Activated T-helper 2 cell treated with anti-CD3 and anti-CD28 coated beads, Interferon-gamma antibody, Interleukin-2, Interleukin-4, amounts not matched to agents 10 μg/mL and 5 μg/mL and 100 μg/mL, durations not matched to agents 14 hours and 24 hours and 36 hours (primary cell): ENCODE measurements at places on chromosomes 6 and 20. TPM values are rescaled to one million over a fixed set of nuclear protein-coding genes. Genes with fewer than 3 reads are reported as not detected.

GRCh38 chr20:34180460-34181120 is 60.6 kb upstream of the ASIP start:
- H3K4me3 ChIP-seq = no peak overlapping the region
- H3K27me3 ChIP-seq = peaks cover 14% of the 10 kb centered on the region
- H3K4me1 ChIP-seq = peaks cover 2% of the 10 kb centered on the region
- no peak for DNase-seq
- H3K27ac ChIP-seq = no peak overlapping the region

GRCh38 chr20:40196846-40197436 is 492.1 kb downstream of the MAFB start:
- no peaks in the 10 kb centered on the region for H3K4me1 ChIP-seq
- H3K27me3 ChIP-seq = no peaks in the 10 kb centered on the region
- no peaks in the 10 kb centered on the region for H3K36me3 ChIP-seq
- no peak overlapping the region for H3K27ac ChIP-seq

DNA sequence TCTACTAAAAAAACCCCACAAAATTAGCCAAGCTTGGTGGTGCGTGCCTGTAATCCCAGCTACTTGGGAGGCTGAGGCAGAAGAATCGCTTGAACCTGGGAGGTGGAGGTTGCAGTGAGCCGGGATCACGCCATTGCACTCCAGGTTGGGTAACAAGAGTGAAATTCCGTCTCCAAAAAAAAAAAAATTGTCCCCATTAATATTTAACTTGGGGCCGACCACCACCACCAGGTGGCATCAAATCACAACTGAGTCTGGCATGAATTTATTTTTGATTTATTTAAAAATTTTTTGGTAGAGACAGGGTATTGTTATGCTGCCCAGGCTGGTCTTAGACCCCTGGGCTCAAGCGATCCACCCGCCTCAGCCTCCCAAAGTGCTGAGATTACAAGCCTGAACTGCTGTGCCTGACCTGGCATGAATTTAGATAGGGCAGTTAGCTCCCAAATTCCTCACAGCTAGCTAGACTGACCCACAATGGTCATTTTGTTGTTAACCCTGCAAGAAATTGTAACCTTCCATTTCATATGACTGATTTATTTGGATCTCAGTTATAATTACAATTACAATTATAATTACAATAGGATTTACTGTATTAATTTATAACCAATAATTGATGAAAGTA is 17.1 kb upstream of the BEND3 start:
- no peaks in the 10 kb centered on the region for H3K36me3 ChIP-seq
- peaks cover 6% of the 10 kb centered on the region for H3K27me3 ChIP-seq
- no peak overlapping the region for H3K27ac ChIP-seq
- no peak for DNase-seq

DNA sequence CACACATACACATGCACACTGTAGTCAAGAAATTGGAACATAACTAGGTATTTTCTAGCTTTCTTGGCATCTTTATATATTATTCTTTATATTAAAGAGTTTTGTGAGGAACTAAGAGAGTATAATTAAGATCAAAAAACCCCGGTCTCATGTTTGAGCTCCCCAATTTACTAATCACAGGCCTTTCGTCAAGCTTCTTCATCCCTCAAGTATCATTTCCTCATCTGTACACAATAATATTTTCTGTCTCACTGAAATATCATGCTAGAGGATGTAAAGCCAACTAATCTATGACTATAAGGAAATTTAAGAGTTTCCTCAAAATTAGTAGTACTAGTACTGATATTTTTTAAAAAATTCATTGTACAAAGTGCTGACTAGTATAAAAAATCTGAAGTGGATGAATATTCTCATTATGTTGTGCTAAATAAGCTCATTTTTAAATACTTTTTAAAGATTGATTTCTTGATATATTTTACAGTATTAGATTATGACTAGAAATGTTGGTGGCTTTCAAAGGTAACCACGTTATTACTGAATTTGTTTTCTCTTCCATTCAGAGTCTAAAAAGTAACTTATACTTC is 28.0 kb downstream of the PEX3 start:
- no peak for DNase-seq
- no peak overlapping the region for H3K27ac ChIP-seq
- H3K4me3 ChIP-seq = no peak overlapping the region
- H3K4me1 ChIP-seq = no peaks in the 10 kb centered on the region
- peaks cover 34% of the 10 kb centered on the region for H3K36me3 ChIP-seq
- no peaks in the 10 kb centered on the region for H3K27me3 ChIP-seq

- no peak for DNase-seq
- no peak overlapping the region for H3K4me3 ChIP-seq
- no peaks in the 10 kb centered on the region for H3K4me1 ChIP-seq
- no peak overlapping the region for H3K27ac ChIP-seq
- no peaks in the 10 kb centered on the region for H3K27me3 ChIP-seq
These were observed 24.1 kb downstream of the LRFN2 start for GRCh38 chr6:40563111-40563510.

DNA sequence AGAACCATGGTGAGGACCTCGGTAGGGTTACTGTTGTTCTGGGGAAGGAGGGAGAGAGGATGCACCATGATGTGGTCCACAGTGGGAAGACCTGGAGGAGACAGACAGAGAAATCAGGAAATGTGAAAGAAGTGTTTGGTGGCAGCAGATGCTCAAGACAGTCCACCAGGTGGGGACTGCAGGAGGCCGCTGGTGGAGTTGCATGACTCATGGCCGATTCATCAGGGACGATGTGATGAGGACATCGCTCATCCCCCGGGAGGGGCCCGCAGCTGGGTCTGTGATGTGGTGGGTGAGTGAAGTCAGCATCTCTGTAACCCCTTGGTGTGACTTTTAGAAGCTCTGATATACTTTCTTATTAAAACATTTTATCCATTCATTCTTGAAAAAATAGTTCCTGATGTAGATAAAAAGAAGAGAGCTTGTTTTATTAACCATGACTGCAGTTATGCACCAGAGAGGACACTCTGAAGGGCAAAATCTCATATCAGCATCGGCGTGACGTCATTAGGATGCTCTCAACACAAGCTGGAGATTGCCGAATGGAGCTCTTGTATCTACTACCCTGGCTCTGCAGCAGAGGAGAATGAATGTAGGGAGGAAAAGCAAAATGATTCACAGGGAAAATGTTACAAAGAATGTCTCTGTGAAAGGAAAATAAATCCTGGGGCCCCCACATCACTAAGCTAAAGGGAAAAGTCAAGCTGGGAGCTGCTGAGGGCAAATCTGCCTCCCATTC is 71.2 kb downstream of the RAMACL start:
- H3K4me3 ChIP-seq = no peak overlapping the region
- H3K27me3 ChIP-seq = no peaks in the 10 kb centered on the region
- no peak for DNase-seq
- peaks cover 9% of the 10 kb centered on the region for H3K4me1 ChIP-seq

- H3K27me3 ChIP-seq = no peaks in the 10 kb centered on the region
- no peak for DNase-seq
- no peaks in the 10 kb centered on the region for H3K4me1 ChIP-seq
- H3K36me3 ChIP-seq = no peaks in the 10 kb centered on the region
- no peak overlapping the region for H3K27ac ChIP-seq
These were observed 515.7 kb downstream of the FRK start for GRCh38 chr6:115544765-115545671.

- peaks cover 74% of the 10 kb centered on the region for H3K36me3 ChIP-seq
- H3K4me1 ChIP-seq = peaks cover 2% of the 10 kb centered on the region
- H3K27ac ChIP-seq = no peak overlapping the region
- no peak overlapping the region for H3K4me3 ChIP-seq
- no peaks in the 10 kb centered on the region for H3K27me3 ChIP-seq
- DNase-seq = no peak
These were observed 64.5 kb upstream of the SLC22A1 start for GRCh38 chr6:160057080-160057479.

GRCh38 chr6:114151064-114151690 is 180.2 kb upstream of the HDAC2 start:
- H3K27ac ChIP-seq = no peak overlapping the region
- no peak for DNase-seq
- H3K27me3 ChIP-seq = no peaks in the 10 kb centered on the region
- no peaks in the 10 kb centered on the region for H3K4me1 ChIP-seq

GRCh38 chr6:146914489-146915483 is 289.4 kb upstream of the STXBP5 start:
- no peak for DNase-seq
- H3K4me1 ChIP-seq = peaks cover 24% of the 10 kb centered on the region
- peaks cover 3% of the 10 kb centered on the region for H3K36me3 ChIP-seq
- H3K4me3 ChIP-seq = no peak overlapping the region

GRCh38 chr6:14037402-14038277 is 79.9 kb upstream of the CD83 start:
- no peak overlapping the region for H3K27ac ChIP-seq
- peaks cover 12% of the 10 kb centered on the region for H3K4me1 ChIP-seq
- no peak for DNase-seq
- peaks cover 51% of the 10 kb centered on the region for H3K27me3 ChIP-seq
- no peaks in the 10 kb centered on the region for H3K36me3 ChIP-seq

GRCh38 chr6:169961772-169962561 is 210.5 kb downstream of the ERMARD start:
- no peak overlapping the region for H3K4me3 ChIP-seq
- H3K27me3 ChIP-seq = peaks cover 20% of the 10 kb centered on the region
- no peak overlapping the region for H3K27ac ChIP-seq
- DNase-seq = peak; percentile 7

GRCh38 chr6:26342106-26343004 is 22.6 kb upstream of the BTN3A2 start:
- peak overlapping the region; percentile 74 for H3K27ac ChIP-seq
- H3K4me3 ChIP-seq = peak overlapping the region; percentile 78
- no peak for DNase-seq
- H3K36me3 ChIP-seq = no peaks in the 10 kb centered on the region

DNA sequence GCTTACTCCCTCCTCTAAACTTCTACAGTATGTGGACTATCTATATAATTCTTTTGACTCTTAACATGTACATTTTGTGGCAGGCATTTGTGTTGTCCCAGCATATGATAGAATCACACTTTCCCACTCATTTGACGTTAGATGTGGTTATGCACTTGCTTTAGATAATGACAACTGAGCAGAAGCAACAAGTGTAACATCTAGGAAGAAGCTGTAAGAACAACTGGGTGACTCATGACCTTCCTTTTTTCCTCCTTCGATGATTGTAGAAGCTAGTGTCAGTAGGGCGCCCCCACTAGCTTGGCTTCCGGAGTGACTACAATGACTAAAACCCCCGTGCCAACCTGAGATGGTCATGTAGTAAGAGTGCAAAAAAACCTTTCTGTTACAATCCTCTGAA is 74.6 kb upstream of the CEP85L start:
- H3K27ac ChIP-seq = peak overlapping the region; percentile 80
- no peaks in the 10 kb centered on the region for H3K27me3 ChIP-seq
- H3K4me1 ChIP-seq = peaks cover 40% of the 10 kb centered on the region
- H3K36me3 ChIP-seq = no peaks in the 10 kb centered on the region

- DNase-seq = no peak
- H3K27me3 ChIP-seq = peaks cover 19% of the 10 kb centered on the region
- H3K4me1 ChIP-seq = peaks cover 21% of the 10 kb centered on the region
- no peak overlapping the region for H3K27ac ChIP-seq
These were observed 672 bp downstream of the CARMIL1 start for GRCh38 chr6:25279748-25280343.

DNA sequence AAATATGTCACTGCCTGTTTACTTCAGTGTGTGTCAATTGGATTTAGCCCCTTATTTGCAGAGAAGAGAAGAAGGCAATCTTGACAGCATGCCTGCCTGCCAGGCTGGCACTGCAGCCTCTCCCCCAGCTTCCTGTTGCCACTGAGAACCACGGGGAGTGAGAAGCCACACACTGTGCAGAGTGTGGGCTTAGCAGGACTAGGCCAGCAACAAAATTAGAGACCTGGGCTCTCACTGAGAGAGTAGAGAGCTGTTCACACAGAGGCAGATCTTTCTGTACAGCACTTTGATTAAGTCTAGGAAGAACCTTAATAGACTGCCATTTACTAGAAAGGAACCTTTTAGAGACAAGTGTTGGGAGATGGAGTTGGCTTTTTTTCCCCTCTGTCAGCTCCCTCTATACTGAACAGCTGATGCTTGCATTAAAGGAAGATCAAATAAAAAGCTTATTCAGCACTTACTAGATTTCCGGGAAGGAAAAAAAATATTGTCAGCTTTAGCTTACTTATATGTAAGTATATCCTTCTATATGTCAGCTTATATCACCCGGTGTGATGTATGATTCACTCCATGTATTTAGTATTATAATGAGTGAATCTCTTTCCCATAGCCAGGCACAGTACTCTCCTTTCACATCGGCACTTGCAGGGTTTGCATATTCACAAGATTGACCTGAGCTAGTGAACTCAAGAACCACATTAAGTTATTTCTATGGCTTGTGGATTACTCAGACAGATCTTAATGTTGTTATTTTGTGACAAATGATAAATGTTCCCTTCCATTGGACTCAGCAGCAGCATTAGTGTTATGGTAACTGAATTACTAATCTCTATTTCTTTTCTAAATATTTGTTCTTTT is 851.0 kb upstream of the EPHA7 start:
- no peak for DNase-seq
- no peaks in the 10 kb centered on the region for H3K36me3 ChIP-seq
- H3K27ac ChIP-seq = no peak overlapping the region
- no peaks in the 10 kb centered on the region for H3K27me3 ChIP-seq

DNA sequence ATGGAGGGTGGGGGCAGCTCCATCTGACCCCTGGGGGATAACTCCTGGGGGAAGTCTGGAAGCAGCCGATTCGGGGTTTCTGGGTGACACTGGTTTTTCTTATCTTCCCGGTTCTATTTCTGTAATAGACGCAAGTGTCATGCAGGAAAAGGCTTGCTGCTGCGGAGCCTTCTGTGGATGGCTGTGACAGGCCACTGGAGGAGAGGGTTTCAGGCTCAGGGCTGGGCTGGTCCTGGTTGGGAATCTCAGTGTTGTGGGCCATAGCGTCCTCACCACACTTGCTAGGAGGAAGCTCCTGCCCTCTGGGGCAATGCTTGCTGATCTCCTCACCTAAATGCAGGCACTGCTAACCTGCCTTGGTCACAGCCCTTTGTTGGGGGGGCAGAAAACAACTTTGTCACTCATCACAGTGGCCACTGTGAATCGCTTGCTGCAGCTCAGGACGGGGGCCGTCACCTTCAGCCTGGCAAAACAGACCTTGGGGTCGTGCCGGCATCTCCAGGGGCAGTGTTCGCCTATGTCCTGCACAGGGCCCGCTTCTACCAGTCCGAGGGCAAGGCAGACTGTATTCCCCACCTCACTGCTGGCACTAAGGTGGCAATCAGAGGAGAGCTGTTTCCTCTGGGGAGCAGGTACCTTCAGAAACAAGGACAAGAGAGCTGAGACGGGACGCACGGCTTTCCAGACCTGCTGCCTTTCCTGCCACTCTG is 4.4 kb upstream of the TUBB1 start:
- H3K27me3 ChIP-seq = no peaks in the 10 kb centered on the region
- DNase-seq = no peak
- no peaks in the 10 kb centered on the region for H3K36me3 ChIP-seq

DNA sequence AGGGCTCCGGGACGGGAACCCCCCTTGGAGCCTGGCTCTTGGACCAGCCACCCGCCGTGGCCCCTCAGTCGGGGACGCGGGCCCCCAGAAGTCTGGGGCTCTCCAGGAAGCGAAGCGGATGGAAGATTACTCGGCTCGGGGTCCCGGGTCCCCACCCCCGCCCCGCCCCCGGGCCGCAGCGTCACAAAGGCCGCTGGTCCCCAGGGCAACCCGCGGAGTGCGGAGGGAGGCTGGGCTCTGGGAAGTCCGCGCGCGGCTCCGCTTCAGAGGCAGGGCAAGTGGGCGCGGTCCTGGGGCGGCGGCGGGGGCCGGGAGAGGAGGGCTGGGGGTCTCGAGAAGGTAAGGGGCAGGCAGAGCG is at the start of gene FNDC11:
FNDC11 (plus strand) TSS at position 227 of the 358 bp plus-strand sequence. CDS start 1,505 bp downstream, outside the sequence.
- H3K27me3 ChIP-seq = peaks cover 12% of the 10 kb centered on the region
- no peak within 1 kb of the TSS for H3K27ac ChIP-seq
- DNase-seq = no peak
- peaks cover 3% of the 10 kb centered on the region for H3K36me3 ChIP-seq

TAF11 gene
- total RNA-seq = 31.6 and 34.0 TPM in 2 replicates

TXLNB gene
- 0.05 TPM in 1 of 2 replicates, not detected in the other for total RNA-seq

PABPC1L gene
- 83.6 and 94.1 TPM in 2 replicates for total RNA-seq
